Esophagus mucosa (tissue), 1 donor: ENCODE measurements at places on chromosomes 3 and 15. TPM values are rescaled to one million over a fixed set of nuclear protein-coding genes. Genes with fewer than 3 reads are reported as not detected.

SLC9A9 gene
- total RNA-seq: 14.6 TPM

HYPK gene
- 14.0 TPM for total RNA-seq

TNNC1 gene
- 0.88 TPM for total RNA-seq

CD96 gene
- total RNA-seq: 1.0 TPM

DOCK3 gene
- total RNA-seq: 0.84 TPM

COX17 gene
- 24.9 TPM for total RNA-seq

DNA sequence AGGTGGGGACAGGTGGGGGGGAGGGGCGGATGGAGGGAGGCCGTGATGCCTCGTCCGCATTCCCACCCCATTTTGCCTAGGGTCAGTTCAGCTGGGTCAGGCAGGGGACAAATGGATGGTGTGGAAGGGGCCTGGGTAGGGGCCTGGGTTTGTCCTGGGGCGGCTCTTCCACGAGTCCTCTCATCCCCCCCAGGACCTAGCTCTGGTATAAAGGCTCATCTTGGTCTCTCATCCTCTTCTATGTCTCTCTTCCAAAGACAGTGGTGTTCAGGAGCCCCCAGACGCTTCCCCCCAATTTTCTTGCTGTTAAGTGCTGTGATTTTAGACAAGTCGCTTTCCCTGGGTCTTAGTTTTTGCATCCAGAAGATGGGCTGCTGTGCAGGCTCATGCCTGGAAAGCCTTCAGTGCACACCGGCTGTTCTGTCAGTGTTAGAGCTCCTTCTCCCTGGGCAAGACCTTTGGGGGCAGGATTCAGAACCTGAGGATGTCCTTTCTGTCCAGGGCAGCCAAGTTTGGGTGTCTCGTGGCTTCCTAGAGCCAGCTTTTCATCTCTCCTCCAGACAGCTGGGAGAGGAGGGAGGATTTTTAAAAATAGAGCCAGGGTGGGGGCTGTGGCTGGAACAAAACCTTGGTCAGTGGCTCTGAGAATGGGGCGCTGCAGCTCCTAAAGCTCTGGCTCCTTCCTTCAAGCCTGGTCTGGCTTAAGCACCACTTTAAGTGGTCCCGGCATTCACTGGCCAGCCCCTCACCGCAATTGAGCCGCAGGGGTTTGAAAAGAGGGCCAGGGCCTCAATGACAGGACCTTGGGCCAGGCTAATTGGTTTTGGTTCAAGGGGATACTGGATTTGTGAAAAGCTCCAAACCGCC is 37.7 kb upstream of the POLG start:
- no peak for ATAC-seq

- ATAC-seq: no peak
Observed at GRCh38 chr15:57509126-57509525, 82.6 kb upstream of the MYZAP start.

GRCh38 chr15:32838820-32839219 is 121.0 kb downstream of the GREM1 start:
- no peak for ATAC-seq
